Activated naive CD4-positive, alpha-beta T cell treated with anti-CD3 and anti-CD28 coated beads, Interleukin-2, amount 10 ng/mL, durations not matched to agents 5 hours and 36 hours (primary cell): ENCODE measurements at places on chromosomes 2 and 18. TPM values are rescaled to one million over a fixed set of nuclear protein-coding genes. Genes with fewer than 3 reads are reported as not detected.

The L3MBTL4 gene
- 0.10 TPM for total RNA-seq

The RNF125 gene
- 35.2 TPM for total RNA-seq

The FAHD2B gene
- total RNA-seq, result 20.5 TPM

The CERKL gene
- not detected for total RNA-seq

The AKAIN1 gene
- not detected for total RNA-seq

The RAB27B gene
- total RNA-seq, result 3.4 TPM

The CPLX4 gene
- total RNA-seq, result not detected

The PRKAG3 gene
- total RNA-seq, result not detected

The GMCL1 gene
- total RNA-seq, result 26.7 TPM

The TWSG1 gene
- 6.6 TPM for total RNA-seq

The PROC gene
- not detected for total RNA-seq

The GKN2 gene
- total RNA-seq, result not detected

The ADAM17 gene
- total RNA-seq, result 25.9 TPM

The ESCO1 gene
- total RNA-seq, result 20.2 TPM

The HSPE1 gene
- 74.3 TPM for total RNA-seq

The NOL4 gene
- total RNA-seq, result not detected

The SCN1A gene
- not detected for total RNA-seq

The PAX8 gene
- total RNA-seq, result 1.6 TPM

The C2orf69 gene
- total RNA-seq, result 15.6 TPM

The IL37 gene
- total RNA-seq, result not detected

The LYPD1 gene
- not detected for total RNA-seq

The RAB31 gene
- total RNA-seq, result 0.96 TPM

The CPO gene
- not detected for total RNA-seq

The SATB2 gene
- total RNA-seq, result 0.05 TPM

The HOXD4 gene
- not detected for total RNA-seq

The CFLAR gene
- 93.5 TPM for total RNA-seq

The MAP4K4 gene
- 125 TPM for total RNA-seq
